ENCODE measurements at places on chromosomes 5 and 9. TPM values are rescaled to one million over a fixed set of nuclear protein-coding genes. Genes with fewer than 3 reads are reported as not detected.

DNA sequence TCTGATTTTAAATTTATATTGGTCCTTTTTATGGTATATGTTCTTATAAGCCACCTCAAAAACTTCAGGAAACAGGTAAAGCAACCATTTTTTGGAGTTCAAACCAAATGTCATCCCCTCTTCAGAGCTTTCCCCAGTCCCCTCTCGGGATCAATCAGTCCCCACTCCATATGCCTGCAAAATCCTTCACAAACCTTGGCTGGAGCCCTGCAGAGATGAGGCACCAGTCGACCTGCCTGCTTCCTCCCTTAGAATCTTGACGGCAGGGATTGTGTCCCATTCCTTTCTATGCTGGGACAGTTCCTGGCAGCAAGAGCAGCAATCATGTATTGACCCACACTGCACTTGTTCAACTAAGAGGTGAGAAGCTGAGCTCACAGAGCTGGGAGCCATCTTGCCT lies 22.6 kb downstream of the B4GALT1 start:
- DNase-seq: no peak

DNA sequence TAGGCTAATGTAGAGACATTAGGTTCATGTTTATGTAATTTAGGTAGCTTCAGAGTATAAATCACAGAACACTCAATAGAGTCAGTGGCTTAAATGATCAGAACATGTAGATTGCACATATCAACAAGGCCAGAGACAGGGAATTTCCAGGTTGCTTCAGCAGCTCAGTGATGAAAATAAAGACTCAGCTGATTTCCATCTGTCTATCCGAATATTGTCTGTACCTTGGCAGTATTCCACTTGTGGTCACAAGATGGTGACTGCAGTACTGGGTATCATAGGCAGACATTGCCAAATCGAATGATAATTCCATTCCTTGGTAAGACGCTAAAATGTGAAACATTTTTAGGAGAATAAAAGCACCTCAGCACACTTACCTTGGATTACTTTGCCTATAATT lies 702.2 kb downstream of the MAT2B start:
- no peak for DNase-seq

PHPT1 gene
- polyA plus RNA-seq: 64.9 TPM

DNA sequence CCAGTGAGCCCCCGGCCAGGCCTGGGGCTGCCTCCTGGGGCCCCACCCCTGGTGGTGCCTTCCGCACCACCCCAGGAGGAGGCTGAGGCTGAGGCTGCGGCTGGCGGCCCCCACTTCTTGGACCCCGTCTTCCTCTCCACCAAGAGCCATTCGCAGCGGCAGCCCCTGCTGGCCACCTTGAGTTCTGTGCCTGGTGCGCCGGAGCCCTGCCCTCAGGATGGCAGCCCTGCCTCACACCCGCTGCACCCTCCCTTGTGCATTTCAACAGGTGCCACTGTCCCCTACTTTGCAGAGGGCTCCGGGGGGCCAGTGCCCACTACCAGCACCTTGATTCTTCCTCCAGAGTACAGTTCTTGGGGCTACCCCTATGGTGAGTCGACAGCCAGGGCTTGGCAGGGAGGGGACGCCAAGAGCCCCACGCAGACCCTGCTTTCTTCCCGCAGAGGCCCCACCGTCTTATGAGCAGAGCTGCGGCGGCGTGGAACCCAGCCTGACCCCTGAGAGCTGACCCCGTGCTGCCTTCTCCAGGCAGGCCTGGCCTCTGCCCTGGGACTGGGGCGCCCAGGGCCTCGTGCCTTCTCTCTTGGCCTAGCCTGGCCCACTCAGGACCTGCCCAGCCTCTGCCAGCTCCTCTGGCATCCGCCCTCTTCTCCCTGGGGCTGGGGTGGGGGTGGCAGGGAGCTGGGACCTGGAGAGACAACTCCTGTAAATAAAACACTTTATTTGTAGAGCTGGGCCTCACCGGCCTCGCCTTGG lies 4.0 kb upstream of the EHMT1 start:
- DNase-seq: no peak

IDNK gene
- 11.5 TPM for polyA plus RNA-seq

ZNF462 gene
- polyA plus RNA-seq: 37.9 TPM

NR5A1 gene
- not detected for polyA plus RNA-seq

ORM2 gene
- polyA plus RNA-seq: not detected

DNA sequence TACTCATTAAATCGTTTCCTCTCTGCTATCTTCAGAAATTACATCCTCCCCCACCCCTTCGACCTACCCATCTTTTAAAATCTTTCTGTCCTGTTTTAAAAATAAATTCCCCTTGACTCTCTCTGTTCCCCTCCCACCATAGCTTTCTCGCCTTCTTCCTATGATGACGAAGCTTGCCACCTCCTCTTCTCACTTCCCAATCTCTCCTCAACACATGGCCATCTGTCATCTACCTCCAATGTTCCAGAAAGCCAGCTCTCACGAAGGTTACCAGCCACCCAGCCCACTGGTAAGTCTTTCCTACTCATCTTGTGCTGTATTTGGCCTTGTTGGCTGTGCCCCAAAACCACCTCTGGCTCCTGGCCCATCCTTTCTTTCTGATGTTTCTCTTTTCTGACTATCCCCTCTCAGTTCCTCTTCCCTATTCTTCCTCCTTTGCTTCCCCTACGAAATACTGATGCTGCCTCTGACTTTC lies 346.3 kb downstream of the ENC1 start:
- DNase-seq: no peak

DNA sequence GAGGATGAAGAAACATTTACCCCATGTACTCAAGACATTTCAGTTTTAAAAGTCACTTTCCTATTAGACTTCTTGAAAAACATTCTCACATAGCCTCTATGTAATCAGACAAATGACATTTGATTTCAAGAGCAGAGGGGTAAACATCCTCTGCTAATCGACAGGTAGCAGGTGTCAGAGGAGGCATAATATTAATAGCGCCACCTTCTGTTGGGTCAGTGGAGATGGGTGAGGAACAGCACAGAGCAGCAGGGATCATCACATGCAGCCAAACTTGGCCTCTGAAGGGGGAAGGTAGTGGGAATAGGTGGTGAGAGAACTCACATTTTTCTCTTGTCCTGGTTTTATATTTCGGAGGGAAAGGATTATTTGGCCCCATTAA lies 3.3 kb upstream of the LSM11 start:
- DNase-seq: no peak

- no peak for DNase-seq
Observed at GRCh38 chr5:180133971-180134508, 62.5 kb upstream of the RNF130 start.

GRCh38 chr9:26735160-26735559 lies 157.4 kb downstream of the CAAP1 start:
- DNase-seq: no peak
